Stomach (tissue), 19 donors: ENCODE measurements at places on chromosomes 2 and 18. TPM values are rescaled to one million over a fixed set of nuclear protein-coding genes. Genes with fewer than 3 reads are reported as not detected.

DNA sequence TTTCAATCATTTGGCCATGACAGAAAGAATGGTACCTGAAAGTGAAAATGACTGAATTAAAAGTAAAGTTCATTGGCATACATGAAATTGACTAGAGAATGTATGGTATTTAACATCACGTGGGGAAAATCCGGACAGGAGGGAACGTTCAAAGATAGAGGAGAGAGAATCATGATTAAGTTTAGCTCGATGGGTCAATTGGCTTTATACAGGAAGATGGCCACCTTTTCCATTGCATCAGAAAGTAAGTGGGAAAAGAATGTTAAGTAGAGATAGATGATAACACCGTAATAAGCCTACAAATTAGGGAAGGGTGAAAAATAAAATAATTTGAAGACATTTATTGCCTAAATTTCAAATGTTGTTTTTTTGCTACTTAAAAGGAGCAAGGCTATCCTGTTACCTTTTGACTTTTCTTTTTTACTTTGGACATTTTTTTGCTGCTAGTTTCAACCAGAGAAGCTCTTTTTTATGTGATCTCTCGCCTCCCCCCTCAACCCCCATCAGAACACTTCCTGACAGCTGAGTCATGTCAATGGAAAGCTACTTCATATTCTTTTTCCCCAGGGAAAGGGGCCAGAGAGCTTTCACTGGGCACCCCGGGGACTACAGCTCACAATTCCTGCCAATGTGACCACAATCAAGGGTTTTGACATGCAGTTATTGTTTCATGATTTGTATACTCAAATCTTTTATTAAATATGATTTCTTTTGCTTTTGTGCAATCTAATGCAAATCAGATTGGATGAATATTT lies 767 bp upstream of the CCDC102B start:
- no peak overlapping the region for H3K27ac ChIP-seq
- H3K27me3 ChIP-seq, result no peaks in the 10 kb centered on the region
- no peaks in the 10 kb centered on the region for H3K4me1 ChIP-seq
- no peaks in the 10 kb centered on the region for H3K36me3 ChIP-seq

- H3K36me3 ChIP-seq, result no peaks in the 10 kb centered on the region
- H3K27me3 ChIP-seq, result no peaks in the 10 kb centered on the region
- no peaks in the 10 kb centered on the region for H3K4me1 ChIP-seq
- H3K27ac ChIP-seq, result no peak overlapping the region
- DNase-seq, result no peak
- no peak overlapping the region for H3K4me3 ChIP-seq
Measured at GRCh38 chr2:151900331-151900730, 72.1 kb upstream of the ARL5A start.

- H3K27me3 ChIP-seq, result no peaks in the 10 kb centered on the region
- DNase-seq, result no peak
- no peaks in the 10 kb centered on the region for H3K36me3 ChIP-seq
- no peaks in the 10 kb centered on the region for H3K4me1 ChIP-seq
- no peak overlapping the region for H3K4me3 ChIP-seq
Measured at GRCh38 chr2:185633621-185634020, 105.0 kb upstream of the FSIP2 start.

DNA sequence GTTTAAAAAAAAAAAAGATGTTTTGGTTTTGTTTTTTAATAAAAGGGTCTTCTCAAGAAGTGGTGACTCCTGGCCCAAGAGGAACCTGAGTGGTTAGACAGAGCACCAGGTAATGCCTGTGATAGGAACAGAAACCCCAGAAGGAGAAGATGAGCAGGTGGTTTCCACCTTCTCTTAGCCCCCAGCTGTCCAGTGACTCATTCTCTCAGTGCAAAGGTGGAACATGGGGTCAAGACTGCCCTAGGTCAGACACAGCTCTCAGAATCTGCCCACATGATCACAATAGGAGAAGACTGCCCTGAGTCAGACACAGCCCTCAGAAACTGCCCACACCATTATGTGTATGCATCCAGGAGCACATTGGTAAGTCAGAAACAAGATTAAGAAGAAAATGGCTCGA lies 61.8 kb downstream of the TBC1D8 start:
- H3K4me1 ChIP-seq, result peaks cover 19% of the 10 kb centered on the region
- no peaks in the 10 kb centered on the region for H3K27me3 ChIP-seq
- H3K36me3 ChIP-seq, result peaks cover 11% of the 10 kb centered on the region
- H3K4me3 ChIP-seq, result no peak overlapping the region

- H3K27me3 ChIP-seq, result no peaks in the 10 kb centered on the region
- no peaks in the 10 kb centered on the region for H3K4me1 ChIP-seq
- no peak overlapping the region for H3K4me3 ChIP-seq
- H3K36me3 ChIP-seq, result no peaks in the 10 kb centered on the region
- H3K27ac ChIP-seq, result no peak overlapping the region
Measured at GRCh38 chr2:225773148-225773547, 373.6 kb downstream of the NYAP2 start.

DNA sequence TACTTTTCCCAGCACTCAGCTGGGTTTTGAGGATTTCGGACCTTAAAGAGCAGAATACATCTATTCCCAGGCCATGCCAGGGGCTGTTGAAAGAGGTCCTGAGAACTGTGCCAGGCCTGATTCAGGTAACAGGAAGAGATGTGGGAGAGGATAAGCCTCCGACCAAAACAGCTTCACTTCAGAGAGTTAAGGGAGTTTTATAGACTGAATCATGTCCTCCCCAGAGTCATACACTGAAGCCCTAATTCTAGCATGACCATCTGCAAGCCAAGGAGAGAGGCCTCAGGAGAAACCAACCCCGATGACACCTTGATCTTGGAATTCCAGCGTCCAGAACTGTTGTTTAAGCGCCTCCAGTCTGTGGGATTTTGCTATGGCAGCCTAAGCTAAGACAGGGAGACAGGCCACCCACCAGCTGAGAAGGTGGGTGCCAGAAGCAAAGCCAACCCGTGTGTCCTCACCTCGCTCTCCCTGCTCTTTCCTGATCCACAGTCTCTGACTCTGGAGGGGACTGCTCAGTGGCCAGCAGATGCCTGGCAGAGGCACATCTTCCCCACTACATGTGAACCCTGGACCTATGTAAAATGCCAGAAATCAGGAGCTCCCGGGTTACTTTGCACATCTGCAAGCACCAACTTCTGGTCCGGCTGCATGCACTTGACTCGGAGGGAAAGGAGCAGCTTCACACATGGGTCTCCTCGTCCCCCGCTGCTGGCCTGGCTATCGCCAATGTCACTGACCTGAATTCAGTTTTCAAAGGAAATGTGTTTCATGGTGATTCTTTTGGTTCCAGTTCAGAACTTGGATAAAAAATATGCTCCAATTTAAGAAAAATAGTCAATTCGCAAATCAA lies 116.8 kb upstream of the EPC2 start:
- no peaks in the 10 kb centered on the region for H3K4me1 ChIP-seq
- no peaks in the 10 kb centered on the region for H3K36me3 ChIP-seq
- H3K27ac ChIP-seq, result no peak overlapping the region
- H3K27me3 ChIP-seq, result peaks cover 20% of the 10 kb centered on the region
- no peak for DNase-seq

TNFAIP6 gene
- not detected for total RNA-seq

FASTKD2 gene
- 53.6 TPM for total RNA-seq

MROH2A gene
- total RNA-seq, result not detected

CRYBA2 gene
- 2.8 TPM for total RNA-seq
